ENCODE measurements at places on chromosomes 2 and 18.

- no peak for DNase-seq
Measured at GRCh38 chr2:1954061-1954460, 209.7 kb upstream of the PXDN start.

- no peak for DNase-seq
Measured at GRCh38 chr18:68916734-68917133, 118.9 kb downstream of the CCDC102B start.

DNA sequence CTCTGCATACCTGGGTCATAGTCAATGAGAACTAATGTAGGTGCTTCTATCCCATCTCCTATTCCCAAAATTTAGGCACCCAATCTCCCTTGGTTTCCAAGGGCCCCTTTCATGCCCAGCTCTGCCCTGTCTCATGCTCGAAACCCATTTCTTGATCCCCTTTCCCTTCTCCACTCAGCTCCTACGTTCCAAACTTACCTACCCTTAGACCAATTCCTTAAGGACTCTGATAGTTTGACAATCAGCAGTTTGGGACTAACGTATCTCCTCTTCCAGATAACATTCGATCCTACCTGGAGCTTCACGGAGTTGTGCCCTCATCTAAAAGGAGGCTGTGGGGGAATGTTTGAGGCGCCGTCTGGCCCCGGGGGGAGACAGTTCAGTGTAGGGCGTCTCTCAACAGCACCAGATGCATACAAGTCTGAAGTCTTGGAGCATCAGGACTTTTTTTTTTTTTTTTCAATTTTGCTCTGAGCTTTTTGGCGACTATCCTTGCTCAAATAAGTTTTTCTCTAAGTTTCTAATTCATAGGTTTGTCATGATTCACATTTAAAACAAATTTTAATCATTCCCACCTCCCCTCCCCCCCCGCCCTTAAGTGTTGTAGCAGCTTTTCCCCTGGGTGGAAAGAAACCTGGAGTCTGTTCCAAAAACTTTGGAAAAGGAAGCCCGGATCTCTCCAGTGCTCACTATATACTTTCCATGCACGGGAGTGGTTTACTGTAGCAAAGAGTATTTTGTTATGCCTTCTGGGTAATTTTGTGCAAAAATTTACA is 141.2 kb upstream of the LGALSL start:
- DNase-seq: no peak

GRCh38 chr2:205640716-205641115 is 41.6 kb upstream of the NRP2 start:
- DNase-seq: no peak

DNA sequence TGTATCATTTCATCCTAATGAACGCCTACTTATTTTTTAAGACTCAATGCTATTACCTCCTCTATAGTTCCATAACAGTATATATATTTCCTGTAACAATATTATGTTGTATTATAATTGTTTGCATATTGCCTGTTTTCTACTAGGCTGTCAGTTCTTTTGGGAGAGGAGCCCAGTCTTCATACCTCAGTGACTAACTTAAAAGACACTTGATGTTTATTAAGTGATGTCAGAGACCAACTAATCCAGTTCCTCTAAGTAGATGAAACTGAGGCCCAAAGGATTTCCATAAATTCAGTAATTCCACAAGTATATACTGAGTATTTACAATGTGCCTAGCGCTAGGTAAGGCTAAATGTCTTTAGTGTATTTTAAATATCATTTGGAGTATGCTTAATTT is 48.9 kb upstream of the AAK1 start:
- DNase-seq: no peak

DNA sequence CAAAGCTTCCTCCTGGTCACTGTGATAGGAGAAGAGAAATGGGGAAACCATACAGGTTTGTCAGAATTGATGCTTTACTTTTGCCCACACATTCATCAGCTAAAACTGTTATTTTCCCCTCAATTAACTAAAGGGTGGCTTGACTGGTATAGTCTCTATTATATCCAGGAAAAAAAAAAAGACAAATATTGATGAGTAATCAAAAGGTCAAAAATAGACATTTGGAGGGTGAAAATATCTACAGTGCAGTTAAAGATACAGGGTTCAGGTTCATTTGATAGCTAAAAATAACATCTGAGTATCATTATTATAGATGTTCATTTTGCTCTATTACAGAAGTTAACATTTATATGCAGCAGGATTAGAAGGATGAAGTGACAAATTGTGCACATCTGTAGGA is 577.6 kb upstream of the FAM98A start:
- DNase-seq: no peak

GRCh38 chr2:109236147-109236546 is 107.1 kb downstream of the SH3RF3 start:
- no peak for DNase-seq

DNA sequence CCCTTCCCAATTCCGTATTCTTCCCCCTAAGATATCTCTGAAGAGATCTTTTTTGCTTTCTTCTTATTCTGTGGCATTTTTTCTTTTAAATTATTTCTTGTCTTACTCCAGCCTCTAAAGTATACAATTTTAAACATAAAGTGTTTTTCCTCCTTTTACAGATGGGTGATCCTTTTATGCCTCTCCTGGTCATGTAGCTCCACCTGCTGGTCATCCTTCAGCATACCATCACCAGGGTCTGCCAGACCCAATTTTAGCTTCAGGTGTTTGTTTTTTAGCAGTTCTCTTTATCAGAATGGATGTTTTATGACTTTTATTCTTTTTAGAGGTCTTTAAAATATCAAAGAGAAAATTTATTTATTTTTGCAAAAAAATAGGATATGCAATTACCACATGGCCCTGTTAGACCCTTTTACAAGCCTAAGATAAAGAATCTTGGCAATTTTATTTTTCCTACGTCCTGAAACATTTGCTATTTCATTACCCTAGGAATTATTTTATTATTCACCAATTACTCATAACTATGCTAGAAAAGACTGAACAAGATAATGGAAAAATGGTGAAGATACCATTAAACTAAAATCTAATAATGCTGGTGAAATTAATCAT is 55.5 kb downstream of the PIGN start:
- no peak for DNase-seq

GRCh38 chr2:30847329-30847728 is 40.1 kb upstream of the CAPN13 start:
- DNase-seq: no peak

GRCh38 chr2:172445851-172446250 is 18.5 kb downstream of the ITGA6 start:
- DNase-seq: no peak

DNA sequence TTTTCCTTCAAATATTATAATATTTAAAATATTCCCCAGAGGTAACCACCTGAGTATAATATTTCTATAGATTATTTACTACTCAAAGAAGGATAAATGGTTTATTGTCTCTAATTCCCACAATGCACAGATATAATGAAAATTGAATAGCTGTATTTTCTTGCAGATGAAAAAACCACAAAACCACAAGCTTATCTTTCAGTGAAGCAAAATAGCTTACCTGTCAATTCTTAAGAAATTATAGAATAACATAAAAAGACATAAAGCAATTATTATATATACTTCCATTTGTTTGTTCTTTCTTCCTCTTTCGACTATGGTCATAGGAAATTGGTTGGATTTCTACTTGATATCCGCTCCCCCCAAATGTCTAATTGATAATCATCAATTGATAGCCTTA is 98.8 kb downstream of the BARD1 start:
- no peak for DNase-seq

DNA sequence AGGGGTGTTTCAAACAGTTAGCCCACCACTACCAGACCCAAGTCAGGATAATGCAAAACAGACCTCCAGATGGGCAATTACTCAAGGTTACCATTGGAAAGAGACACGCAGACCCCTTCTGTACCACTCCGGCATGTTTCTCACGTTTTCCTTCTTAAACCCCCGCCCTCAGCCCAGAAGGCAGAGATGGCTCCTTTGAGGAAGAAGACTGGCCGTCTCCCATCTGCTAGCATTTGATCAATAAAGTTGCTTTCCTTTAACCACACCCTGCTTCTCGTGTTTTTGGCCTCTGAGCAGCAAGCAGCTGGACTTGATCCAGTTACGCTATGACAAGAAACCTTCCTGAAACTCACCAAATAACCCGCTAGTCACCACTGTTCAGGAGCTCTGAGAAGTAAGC is 1012.4 kb upstream of the GYPC start:
- no peak for DNase-seq

DNA sequence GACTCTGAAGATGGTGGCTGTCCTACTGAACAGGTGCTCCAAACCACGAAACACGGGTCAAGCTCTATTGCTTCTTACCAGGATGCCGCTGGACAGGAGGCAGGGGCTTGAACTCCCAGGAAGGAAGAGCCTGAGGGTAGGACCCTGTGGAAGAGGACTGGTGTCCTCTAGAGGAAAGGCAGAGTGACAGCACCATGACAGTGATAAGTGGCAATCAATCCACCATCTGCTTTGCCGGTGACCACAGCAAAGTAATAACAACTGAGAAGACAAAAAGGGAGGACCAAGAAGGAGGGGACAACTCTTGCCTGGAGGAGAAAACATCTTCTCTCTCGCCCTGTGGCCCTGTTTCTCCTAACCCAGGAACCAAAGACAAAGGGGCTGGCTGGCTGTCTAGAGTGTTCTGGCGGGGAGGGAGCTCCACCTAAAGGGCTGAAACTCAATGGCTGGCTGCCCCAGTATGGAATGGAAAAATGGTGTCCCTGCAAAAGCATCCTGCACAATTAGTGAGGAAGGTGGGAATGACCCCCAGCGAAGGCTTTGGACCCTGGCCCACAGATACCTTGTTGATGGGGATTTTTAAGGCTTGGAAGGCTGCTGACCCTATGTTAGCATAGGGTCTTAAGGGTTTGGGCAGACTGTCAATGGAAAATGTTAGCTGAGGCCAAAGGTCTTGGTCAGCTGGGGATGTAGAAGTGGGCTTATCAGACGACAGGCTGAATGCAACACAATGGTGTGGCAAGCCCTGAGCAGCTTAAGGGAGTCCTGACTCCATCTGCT is 35.4 kb downstream of the PROC start:
- peak; percentile 48 for DNase-seq

GRCh38 chr18:46706968-46707367 is 49.9 kb downstream of the ST8SIA5 start:
- DNase-seq: no peak

- no peak for DNase-seq
Measured at GRCh38 chr2:74617122-74617521, 31.0 kb downstream of the M1AP start.

- no peak for DNase-seq
Measured at GRCh38 chr2:79327460-79327859, 167.9 kb upstream of the REG3A start.

- DNase-seq: no peak
Measured at GRCh38 chr2:197207598-197207997, 103.0 kb downstream of the ANKRD44 start.

- DNase-seq: no peak
Measured at GRCh38 chr2:217166241-217166850, 306.5 kb upstream of the TNP1 start.
